ENCODE measurements at places on chromosomes 3 and 15. TPM values are rescaled to one million over a fixed set of nuclear protein-coding genes. Genes with fewer than 3 reads are reported as not detected.

Gene GRAMD2A
- not detected for total RNA-seq

Gene PARP15
- total RNA-seq, result 0.98 TPM

Gene RETNLB
- total RNA-seq, result not detected

Gene SLC12A8
- 0.86 TPM for total RNA-seq

Gene PEX5L
- total RNA-seq, result under 0.01 TPM

Gene EPHB3
- total RNA-seq, result not detected

Gene PIK3R4
- total RNA-seq, result 32.0 TPM

Gene C3orf49
- not detected for total RNA-seq

Gene GATM
- total RNA-seq, result 0.65 TPM

Gene PLEKHO2
- 43.7 TPM for total RNA-seq

Gene WWTR1
- total RNA-seq, result 393 TPM

Gene NLGN1
- total RNA-seq, result 11.4 TPM

Gene COPG1
- 312 TPM for total RNA-seq

Gene PPM1L
- total RNA-seq, result 4.7 TPM

Gene SH3GL3
- not detected for total RNA-seq

Gene ATRIP
- 8.2 TPM for total RNA-seq

Gene RTP3
- total RNA-seq, result not detected

Gene PTX3
- 395 TPM for total RNA-seq

Gene EBLN2
- total RNA-seq, result 7.5 TPM

Gene ASB14
- not detected for total RNA-seq

Gene ZNF660
- total RNA-seq, result 1.4 TPM

Gene CACNA1D
- not detected for total RNA-seq

Gene PLA2G4D
- total RNA-seq, result not detected

All from vein endothelial cell (primary cell).